ENCODE measurements at places on chromosomes 16 and 17. TPM values are rescaled to one million over a fixed set of nuclear protein-coding genes. Genes with fewer than 3 reads are reported as not detected.

Gene SEC14L5
- total RNA-seq: not detected

Gene PRSS27
- 1.6 TPM for total RNA-seq

GRCh38 chr17:39014044-39014794 lies 47.0 kb upstream of the FBXO47 start:
- H3K36me3 ChIP-seq: no peaks in the 10 kb centered on the region
- DNase-seq: no peak
- no peak overlapping the region for H3K4me3 ChIP-seq
- peaks cover 21% of the 10 kb centered on the region for H3K4me1 ChIP-seq
- peaks cover 1% of the 10 kb centered on the region for H3K27me3 ChIP-seq

GRCh38 chr16:57345021-57345420 lies 13.6 kb upstream of the CCL22 start:
- H3K4me1 ChIP-seq: peaks cover 7% of the 10 kb centered on the region
- no peak overlapping the region for H3K27ac ChIP-seq
- H3K36me3 ChIP-seq: no peaks in the 10 kb centered on the region
- H3K4me3 ChIP-seq: no peak overlapping the region
- no peak for DNase-seq
